ENCODE measurements at places on chromosomes 2 and 18.

- no peak for DNase-seq
Observed at GRCh38 chr18:69980509-69980908, 32.8 kb upstream of the CD226 start.

DNA sequence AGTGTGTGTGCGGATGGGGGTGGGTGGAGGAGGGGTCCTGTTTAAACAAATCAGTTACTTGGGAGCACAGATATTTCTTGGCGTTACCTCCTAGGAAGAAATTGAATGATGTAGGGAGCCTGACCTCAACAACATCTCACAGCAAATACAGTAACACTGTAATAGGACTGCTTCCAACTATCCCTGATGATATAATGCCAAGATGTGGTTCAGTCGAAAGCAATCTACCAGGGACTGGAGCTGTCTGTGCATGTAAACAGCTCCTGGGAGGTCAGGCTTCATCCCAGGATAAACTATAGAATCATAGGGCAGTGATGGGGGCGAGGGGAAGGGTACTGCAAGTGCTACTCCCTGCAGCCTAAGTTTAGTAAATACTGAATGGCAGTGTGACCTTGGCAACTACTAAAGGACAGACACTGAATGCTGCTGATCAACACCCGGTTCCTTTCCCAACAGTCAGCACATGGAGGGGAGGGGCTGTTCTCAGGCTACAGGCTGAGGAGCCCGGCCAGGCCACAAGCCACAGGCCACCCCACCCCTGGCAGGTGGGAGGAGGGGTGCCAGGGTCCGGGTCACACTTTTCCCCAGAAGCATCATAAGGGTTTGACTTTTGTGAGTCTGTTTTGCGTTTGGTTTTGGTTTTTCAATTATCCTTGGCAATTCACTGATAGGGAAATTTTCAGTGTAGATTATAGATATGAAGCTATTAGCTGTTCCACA, 85.3 kb upstream of the ZNF397 start:
- DNase-seq = no peak

DNA sequence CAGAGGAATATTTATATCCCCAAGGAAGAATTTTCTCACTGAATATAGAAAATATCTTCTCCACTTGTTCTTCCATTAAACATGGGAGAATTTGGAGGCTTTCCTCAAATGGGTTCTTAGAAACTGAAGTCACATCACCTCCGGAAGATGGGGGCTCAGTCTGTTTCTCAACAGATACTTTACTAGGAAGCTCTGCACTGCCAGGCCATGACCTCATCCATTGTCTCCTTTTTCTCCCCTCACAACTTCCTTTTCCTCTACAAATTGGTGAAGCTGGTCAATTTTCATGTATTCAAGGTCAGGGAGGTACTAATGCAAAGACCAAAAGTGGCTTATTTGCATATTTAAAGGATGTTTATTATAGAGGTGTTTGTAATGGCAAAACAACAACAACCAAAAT, 173.1 kb downstream of the RNF152 start:
- DNase-seq = no peak

- no peak for DNase-seq
Observed at GRCh38 chr2:40041422-40042382, 262.6 kb upstream of the THUMPD2 start.

GRCh38 chr2:178834086-178834485, 26.9 kb upstream of the TTN start:
- DNase-seq = no peak

- no peak for DNase-seq
Observed at GRCh38 chr2:217858519-217859491, 144.0 kb downstream of the TNS1 start.

- DNase-seq = no peak
Observed at GRCh38 chr2:113854208-113854607, 35.7 kb upstream of the ACTR3 start.

GRCh38 chr2:203786549-203787351, 80.3 kb downstream of the CD28 start:
- no peak for DNase-seq

- DNase-seq = no peak
Observed at GRCh38 chr2:31274401-31275075, 40.6 kb downstream of the EHD3 start.

GRCh38 chr2:104896446-104896845, 42.5 kb downstream of the POU3F3 start:
- no peak for DNase-seq

Data from T-helper 9 cell (primary cell).